Vagina (tissue), 2 donors: ENCODE measurements at places on chromosomes 4 and X.

- DNase-seq = no peak
Measured at GRCh38 chr4:165737309-165737972, 135.6 kb upstream of the TLL1 start.

- no peak for DNase-seq
Measured at GRCh38 chr4:7186031-7186430, 6.3 kb upstream of the SORCS2 start.

DNA sequence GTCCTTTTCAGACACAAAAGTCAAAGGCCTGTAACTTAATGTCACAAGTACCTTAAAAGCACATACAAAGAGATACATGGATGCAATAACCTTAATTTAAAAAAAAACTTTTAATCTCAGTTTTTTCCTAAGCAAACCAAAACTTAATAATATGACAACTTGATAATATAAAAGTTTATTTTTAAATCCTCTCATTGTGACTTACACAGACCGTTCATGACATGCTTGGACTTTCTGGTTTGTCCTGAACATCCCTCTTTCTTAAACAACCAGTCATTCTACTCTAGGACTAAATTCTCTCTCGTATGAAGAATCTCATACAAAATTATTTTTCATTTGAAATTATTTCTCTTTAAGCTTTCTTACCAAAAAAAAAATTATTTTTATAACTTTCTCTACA, 43.1 kb upstream of the CYP2U1 start:
- no peak for DNase-seq

- no peak for DNase-seq
Measured at GRCh38 chr4:119781044-119781443, 152.4 kb upstream of the PDE5A start.

DNA sequence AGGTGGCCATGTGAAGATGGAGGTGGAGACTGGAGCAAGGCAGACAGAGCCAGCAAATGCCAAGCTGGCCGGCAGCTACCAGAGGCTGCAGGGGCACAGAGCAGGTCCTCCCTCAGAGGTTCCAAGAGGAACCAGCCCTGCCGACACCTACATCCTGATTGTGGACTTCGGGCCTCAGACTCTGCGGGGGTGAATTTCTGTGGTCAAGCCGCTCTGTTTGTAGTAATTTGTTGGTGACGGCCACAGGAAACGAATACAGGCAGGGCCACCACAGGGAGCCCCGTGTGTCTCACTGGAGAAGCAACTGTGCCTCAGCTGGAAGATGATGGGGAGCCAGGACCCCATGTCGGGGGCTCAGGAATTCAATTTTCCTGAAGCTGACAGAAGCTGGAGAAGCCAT, 28.3 kb downstream of the ZFYVE28 start:
- no peak for DNase-seq

DNA sequence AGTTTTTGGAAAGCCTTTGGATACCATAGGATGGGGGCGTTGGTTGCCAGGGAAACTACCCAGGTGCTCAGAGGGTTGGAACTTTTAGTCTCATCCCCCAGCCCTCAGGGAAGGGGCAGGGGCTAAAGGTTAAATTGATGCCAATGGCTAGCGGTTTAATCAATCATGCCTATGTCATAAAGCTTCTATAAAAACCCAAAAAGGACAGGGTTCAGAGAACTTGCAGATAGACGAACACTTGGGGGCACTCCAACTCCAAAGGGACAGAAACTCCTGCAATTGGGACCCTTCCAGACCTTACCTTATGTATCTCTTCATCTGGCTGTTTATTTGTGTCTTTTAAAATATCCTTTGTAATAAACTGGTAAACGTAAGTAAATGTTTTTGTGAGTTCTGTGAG, 30.0 kb upstream of the GPR173 start:
- no peak for DNase-seq

- no peak for DNase-seq
Measured at GRCh38 chr4:138235419-138235952, 6.7 kb downstream of the SLC7A11 start.

DNA sequence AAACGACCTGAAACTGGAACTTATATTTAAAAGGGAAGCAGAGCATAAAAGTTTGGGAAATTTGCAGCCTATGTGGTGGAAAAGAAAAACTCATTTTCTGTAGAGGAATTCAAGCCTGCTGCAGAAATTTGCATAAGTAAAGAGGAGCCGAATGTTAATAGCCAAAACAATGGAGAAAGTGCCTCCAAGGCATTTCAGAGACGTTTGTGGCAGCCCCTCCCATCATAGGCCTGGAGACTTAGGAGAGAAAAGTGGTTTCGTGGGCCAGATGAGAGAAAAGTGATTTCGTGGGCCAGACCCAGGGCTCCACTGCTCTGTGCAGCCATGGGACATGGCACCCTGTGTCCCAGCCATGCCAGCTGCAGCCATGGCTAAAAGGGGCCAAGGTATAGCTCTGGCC, 361.9 kb downstream of the PCDH19 start:
- DNase-seq = no peak

- no peak for DNase-seq
Measured at GRCh38 chr4:109472343-109472761, 38.7 kb downstream of the SEC24B start.
